KBM-7 (cell line): ENCODE measurements at places on chromosomes 11 and 22.

GRCh38 chr11:67548555-67549110 lies 25.4 kb upstream of the CABP2 start:
- no peak for DNase-seq

- peak; percentile 48 for DNase-seq
These were observed 35.8 kb downstream of the UVRAG start for GRCh38 chr11:75850787-75851186.

DNA sequence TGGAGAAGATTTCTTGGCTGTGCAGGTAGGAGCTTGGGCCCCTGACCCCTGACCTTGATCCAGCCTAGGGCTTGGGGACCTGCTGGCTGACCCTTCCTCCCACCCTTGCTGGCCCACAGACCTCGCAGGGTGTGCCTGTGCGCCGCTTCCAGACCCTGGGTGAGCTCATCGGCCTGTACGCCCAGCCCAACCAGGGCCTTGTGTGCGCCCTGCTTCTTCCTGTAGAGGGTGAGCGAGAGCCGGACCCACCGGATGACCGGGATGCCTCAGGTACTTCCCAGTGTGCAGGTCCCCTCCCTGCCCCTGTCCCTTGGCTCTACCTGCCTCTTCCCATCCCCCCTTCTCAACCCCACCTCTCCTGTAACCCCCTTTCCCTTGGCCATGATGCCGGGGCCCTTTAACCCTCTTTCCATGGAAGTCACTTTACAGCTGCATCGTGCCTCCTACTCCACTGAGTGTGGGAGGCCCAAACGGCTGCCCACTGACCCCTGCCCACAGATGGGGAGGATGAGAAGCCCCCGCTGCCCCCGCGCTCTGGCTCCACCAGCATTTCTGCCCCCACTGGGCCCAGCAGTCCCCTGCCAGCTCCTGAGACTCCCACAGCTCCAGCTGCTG lies 3.8 kb downstream of the INPPL1 start:
- DNase-seq, result no peak

- no peak for DNase-seq
These were observed 4.6 kb downstream of the PLA2G6 start for GRCh38 chr22:38177044-38177443.

- DNase-seq, result no peak
These were observed 22.3 kb upstream of the RCE1 start for GRCh38 chr11:66820901-66821300.

DNA sequence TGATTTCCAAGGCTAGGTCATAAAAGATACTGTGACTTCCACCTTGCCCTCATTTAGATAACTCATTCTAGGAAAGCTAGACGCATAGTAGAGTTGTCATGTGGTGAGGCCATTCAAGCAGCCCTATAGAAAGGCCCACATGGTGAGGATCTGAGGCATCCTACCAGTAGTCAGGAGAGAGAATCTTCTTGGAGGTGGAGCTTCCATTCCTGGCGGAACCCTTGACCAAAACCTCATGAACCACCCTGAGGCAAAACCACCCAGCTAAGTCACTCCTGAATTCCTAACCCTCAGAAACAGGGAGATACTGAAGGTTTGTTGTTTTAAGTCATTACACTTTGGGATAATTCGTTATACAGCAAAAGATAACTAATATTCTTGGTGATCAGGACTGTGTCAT lies 2.9 kb upstream of the HDHD5 start:
- DNase-seq, result no peak

- DNase-seq, result no peak
These were observed 2.1 kb downstream of the ADA2 start for GRCh38 chr22:17217179-17217578.

DNA sequence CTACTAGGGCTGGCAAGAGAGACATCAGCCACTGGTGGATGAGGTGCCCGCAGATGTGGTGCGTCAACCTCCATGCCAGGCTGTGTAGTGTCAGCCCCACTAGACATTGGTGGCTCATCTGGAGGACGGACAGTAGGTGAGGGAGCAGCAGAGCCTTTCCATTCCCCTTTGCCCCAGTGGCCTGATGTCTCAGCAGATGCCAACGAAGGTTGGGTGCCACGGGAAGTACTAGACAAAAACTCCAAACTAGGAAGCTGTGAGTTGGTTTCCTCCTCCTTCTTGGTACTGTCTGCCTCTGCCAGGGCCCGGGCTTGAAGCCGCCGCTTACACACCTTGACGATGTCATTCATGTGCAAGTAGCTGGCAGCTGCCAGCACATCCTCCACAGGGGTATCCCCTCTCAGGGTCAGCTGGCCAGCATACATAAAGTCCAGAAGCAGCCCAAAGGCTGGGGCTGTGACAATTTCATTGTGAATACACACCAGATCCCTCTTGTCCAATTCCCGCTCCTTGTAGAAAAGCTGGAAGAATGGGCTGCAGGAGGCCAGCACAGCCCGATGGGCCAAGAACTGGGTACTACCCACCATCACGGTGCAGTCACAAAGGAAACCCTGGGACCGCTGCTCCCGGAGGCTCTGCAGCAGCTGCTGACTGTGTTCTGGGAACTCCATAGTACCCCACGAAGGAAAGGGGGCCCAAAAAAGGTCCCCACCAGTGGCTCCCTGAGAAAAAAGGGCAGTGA lies 795 bp downstream of the ZBTB3 start:
- no peak for DNase-seq

DNA sequence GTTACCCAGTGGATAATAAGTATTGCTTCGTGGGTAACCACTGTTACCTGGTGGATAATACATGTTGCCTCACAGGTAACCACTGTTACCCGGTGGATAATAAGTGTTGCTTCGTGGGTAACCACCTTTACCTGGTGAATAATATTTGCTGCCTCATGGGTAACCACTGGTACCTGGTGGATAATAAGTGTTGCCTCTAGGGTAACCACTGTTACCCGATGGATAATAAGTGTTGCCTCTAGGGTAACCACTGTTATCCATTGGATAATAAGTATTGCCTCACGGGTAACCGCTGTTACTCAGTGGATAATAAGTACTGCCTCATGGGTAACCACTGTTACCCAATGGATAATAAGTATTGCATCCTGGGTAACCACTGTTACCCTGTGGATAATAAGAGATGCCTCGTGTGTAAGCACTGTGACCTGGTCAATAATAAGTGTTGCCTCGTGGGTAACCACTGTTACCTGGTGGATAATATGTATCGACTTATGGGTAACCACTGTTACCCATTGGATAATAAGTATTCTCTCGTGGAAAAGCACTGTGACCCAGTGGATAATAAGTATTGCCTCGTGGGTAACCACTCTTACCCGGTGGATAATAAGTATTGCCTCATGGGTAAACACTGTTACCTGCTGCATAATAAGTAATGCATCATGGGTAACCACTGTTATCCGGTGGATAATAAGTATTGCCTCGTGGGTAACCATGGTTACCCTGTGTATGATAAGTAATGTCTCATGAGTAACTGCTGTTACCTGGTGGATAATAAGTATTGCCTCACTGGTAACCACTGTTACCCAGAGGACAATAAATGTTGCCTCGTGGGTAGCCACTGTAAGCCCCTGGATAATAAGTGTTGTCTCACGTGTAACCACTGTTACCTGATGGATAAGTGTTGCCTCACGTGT lies 20.1 kb upstream of the NXPE4 start:
- no peak for DNase-seq

DNA sequence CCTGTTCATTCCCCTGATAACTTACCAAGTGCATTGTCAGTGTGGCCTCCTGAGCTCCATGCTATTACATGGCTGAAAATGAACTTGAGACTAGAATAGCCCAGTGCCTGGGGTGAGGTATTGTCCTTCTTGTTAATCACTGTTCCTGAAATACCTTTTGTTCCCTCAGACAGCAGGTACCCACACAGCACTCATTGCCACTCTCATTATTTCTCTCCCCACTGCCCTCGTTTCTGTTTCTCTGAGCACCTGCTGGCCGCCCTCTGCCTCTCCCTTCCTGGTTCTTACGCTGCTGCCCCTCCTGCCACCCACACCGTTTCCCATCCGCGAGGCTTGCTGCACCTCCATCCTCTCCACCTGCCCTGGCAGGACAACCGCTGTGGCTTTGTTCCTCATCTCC lies 36.9 kb upstream of the RAB1B start:
- DNase-seq, result no peak

DNA sequence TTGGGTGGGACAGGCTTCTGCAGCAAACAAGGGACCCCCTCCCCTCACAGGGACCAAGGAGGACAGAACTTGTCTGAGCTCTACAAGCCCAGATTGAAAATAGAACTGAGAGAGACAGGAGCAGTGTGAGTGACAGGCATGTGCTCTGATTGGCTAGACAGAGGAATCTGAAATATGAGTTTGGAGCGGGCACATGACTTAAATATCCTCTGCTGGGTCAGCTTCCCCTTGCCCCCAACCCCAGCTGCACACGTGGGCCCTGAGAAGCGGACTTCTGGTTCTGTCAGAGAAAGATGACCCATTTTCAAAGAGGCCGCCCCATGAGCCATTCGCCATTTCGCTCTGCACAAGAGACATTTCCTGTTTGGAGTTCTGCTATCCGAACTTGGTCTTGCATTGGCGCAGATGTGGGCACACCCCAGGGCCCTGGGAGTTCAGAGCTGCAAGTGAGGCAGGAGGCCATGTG lies 5.3 kb downstream of the TUBA8 start:
- no peak for DNase-seq

DNA sequence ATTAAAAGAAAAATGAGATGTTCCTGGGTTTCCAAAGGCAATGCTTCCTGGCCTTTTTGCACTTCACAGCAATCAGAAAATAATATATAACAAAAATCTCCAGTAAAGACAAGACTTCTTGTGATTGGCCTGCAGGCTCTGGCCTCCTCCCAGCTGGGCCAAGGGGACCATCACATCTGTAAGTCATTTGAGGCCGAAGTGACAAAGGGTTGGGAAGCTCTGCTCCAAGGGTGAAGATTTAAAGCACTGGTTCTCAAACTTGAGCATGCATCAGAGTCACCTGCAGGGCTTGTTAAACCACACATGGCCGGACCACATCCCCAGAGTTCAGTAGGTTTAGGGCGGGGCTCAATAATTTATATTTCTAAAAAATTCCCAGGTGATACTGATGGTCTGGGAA lies 32.1 kb downstream of the ARFGAP2 start:
- no peak for DNase-seq

GRCh38 chr11:20015529-20016427 lies 144.5 kb downstream of the DBX1 start:
- DNase-seq, result no peak

DNA sequence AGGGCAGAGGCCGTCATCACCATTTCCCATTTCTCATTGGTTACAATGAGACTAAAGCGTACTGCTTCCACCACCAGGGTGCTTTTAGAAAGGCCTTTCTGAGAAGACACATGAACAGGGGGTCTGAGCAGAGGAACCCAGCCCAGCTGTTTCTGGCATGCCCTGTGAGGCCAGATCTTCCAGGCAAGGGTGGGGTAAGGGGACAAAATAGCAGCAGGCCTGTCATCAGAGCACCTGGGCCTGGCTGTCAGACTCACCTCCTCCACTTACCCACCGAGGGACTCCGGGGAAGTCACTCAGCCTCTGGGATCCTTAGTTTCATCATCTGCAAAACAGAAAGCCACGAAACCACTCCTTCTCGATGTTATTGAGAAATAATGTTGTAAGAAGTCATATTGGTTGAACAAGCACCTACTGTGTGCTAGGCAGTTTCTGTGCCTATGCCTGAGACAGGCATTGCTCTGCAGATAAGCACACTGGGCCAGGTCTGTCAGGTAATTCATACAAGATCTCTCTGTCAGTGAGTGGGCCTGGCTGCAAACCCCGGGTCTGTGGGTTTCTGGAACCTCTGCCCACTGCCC lies 8.8 kb upstream of the WNT11 start:
- DNase-seq, result no peak

DNA sequence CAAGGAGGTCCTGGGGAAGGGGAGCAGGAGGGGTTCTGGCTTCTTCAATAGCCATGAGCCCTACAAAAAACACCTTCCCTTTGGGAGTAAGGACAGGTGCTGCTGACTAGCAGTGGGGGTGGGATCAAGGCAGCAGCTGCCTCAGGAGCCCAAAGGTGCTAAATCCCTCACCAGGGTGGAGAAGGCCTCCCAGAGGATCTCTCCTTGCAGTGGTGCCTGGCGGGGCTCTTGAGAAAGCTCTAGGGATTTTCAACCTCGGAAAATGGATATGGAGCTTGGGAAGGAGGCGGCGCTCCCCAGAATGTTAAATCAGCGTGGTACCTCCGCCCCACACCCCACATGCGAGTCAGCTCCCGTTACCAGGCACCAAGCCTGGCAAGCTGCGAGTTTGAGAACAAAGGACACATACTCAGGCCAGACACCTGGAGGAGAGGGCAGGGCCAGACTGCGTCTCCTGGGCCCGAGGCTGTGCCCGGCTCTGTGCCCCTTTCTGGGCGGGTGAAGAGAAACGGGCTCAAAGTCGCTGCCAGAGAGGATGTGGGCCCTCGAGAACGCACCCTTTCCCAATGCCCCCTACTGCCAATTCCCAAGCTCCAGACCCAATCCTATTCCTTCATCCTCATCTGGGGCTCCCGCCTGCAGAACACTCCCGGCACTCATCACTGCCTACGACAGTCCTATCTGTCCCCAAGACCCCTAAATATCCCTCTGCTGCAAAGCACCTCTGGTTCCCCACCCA lies 139.0 kb downstream of the BRD1 start:
- no peak for DNase-seq

- DNase-seq, result no peak
These were observed 52.2 kb upstream of the HMGXB4 start for GRCh38 chr22:35204807-35205775.

DNA sequence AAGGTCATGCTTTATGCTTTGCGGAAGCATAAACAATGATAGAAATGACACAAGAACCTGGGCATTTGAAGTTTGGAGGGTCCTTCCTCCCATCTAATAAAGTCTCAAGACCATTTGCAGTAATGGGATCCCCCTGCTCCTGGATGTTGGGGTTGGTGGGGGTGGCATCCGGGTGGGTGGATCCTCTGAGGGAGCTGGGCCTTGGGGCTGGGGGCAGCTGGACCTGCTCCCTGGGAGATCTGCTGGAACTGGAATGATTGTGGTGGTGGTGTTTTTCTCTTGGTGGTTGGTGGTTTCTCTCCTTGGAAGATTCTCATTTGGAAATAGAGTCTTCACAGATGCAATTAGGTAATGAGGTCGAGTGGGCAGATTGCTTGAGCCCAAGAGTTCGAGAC lies 2.2 kb upstream of the NAP1L4 start:
- no peak for DNase-seq

DNA sequence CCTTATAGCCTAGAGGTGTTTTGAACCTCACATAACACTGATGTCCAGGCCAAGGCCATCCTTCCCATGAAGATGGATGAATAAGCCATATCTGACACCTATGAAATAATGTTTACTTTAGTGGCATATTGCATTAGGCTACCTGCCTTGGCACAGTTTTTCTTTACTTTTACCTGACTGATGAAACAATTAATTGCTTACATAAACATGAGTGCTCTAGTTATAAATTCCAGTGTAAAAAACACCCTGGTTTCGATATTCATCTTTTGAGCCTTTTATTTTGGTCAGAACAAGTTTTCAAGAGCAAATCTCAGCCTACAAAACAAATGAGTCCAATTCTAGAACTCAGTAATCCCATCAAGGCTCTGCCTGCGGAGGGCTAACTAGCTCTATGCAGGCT lies 7.0 kb upstream of the HBE1 start:
- DNase-seq, result no peak

DNA sequence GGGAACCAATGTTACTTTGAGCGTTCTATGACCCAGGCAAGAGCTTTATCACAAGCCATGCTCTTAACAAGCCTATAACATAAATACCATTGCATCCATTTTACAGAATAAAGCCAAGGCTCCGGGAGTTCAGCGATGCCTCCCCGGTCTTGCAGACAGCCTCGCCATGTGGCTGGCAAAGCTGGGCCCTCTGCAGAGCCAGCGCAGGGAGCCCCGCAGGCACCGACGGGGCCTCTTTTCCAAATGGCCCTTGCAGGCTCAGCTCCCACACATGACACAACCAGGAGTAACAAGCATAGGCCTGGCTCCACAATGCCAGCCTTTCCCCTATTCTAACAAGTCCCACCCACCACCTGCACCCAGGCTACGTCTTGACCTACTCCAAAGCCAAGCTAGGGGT lies 72.2 kb upstream of the TSPAN18 start:
- DNase-seq, result no peak
